ENCODE measurements at places on chromosomes 7 and 10.

DNA sequence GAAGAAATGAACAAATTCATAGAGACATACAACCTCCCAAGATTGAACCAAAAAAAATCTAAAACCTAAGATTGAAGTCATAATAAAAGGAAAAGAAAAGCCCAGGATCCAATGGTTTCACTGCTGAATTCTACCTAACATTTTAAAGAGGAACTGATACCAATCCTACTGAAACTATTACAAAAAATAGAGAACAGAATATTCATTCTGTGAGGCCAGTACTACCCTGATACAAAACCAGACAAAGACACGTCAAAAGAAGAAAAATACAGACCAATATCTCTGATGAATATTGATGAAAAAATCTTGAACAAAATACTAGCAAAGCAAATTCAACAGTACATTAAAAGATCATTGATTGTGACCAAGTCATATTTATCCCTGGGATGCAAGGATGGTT, 128.5 kb upstream of the STEAP1 start:
- DNase-seq: no peak

DNA sequence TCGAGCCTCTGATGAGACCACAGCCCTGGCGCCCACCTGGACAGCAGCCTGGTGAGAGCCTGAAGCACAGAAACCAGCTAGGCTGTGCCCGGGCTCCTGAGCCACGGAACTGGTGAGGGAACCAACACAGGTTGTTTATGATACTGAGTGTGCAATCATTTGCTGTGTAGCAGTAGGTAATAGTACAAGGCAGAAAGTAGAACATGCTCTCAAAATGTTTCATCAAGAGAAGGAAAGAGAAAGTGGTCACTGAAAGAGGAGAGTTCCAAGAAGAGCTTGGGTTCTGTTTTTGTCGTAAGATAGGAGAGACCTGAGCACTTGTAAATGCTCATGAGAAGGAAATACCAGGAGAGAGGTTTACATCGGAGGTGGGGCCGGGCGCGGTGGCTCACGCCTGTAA, 208.2 kb downstream of the FAM107B start:
- no peak for DNase-seq

DNA sequence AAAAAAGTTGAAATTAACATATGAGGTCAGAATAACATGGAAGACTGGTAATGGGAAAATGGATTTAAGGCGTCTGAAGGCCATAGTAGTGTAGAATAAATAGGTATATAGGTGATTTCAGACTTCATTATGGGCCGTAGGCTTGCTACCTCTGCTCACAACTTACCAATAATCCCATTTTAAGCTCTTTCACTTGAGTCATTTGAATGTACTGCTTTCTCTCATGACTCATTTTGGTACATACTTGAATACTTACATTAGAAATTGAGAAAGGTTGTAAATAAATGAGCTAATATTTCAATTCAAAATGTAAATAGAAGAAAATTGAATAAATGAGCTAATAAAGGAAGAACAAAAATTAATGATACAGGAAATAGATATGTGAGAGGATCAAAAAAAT, 42.2 kb upstream of the NEUROD6 start:
- DNase-seq: no peak

- no peak for DNase-seq
These were observed 14.2 kb downstream of the HK1 start for GRCh38 chr10:69292459-69292858.

DNA sequence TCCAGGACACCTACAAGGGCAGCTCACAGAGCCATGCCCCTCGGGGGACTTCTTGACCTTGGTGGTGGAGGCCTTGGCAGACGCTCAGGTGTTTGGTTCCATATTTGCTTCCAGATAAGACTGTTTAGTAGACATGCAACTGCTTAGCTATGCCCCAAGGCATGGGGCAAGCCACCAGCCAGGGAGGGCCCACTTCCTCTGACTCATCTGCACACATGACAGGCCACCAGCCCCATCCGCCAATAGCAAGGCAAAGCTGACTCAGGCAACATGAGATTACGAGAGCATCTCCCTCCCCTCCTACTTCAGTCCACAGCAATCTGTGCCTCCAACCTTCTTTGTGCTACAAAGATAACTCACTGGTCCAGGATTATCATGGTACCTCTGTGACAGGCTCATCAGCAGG, 54.9 kb downstream of the KCNMA1 start:
- DNase-seq: no peak

DNA sequence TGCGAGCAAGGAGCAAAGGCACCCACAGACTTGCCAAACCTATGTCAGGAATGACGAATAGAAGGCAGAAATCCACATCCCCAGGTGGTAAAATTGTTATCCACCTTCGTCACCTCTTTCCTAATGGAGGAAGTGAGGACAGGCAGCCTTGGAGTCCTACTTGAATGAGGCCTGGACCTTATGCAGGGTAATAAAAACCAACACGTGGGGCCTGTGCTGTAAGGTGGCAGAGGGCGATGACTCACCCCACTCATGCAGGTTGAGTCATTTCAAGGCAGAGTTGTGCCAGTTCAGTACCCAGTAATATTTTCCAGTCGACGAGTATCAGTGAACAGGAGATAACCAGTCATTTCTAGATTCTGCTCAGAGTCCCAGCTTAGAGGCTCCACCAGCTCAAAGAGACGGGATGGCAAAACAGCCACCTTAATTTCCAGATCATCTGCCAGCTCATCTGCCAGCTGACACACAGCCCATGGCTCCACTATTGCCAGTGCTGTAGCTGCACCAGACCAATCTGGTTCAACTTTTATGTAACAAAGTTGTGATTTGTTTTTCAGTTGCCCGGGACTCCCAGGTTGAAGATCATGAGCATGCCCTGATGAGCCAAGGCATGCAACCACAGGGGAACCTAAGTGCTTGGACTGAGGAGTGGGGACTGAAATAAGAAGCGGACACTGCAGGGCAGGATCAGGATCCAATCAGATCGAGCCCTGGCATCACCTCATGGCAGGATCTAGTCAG, 176.2 kb upstream of the ITGB1 start:
- no peak for DNase-seq

GRCh38 chr7:130387628-130388403, 7.5 kb downstream of the CPA1 start:
- no peak for DNase-seq

All from NCI-H1048 (cell line).